ENCODE measurements at places on chromosomes 4 and X.
A peak's percentile ranks its signal among the peaks of the same experiment; 100 is the strongest.

- DNase-seq = peak; percentile 16
Observed at GRCh38 chr4:67393699-67394281, 151.5 kb downstream of the CENPC start.

- peak; percentile 66 for DNase-seq
Observed at GRCh38 chrX:22800360-22800759, 199.4 kb upstream of the DDX53 start.

DNA sequence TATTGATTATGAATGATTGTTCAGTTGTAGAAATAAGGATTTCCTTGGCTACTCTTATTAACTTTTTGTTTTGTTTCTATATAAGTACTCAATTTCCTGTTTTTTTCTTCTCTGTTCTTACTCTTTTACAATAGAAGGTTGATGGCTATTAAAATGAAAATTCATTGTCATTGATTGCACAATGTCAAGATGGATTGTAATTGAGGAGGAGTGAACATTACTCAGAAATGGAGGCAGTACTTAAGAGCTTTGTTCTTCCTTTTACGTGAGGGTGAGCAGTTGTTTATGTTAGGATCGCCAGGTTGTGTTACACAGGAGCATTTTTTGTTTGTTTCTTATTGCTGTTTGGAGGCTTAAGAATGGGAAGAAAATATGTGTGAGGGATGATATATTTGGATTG lies 2062.4 kb downstream of the ARAP2 start:
- no peak for DNase-seq

GRCh38 chrX:101347859-101348451 lies 587 bp downstream of the TIMM8A start:
- no peak for DNase-seq

DNA sequence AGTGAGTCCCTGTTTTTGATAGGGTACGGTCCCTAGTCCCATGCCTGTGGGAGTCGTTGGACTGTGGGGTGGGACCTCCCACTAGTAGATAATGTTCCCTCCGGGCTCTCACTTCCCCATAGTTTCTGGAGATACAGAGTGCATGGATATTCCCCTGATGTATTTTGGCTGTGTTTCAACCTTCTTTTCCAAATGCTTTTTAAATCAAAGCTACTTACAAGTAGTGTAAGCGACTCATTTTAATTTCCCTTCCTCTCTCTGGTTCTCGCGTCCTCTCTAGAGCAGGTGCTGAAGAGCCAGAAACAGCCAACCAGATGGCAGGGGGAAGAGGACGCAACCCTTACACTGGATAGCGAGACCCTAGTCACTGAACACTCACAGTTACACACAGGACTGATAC lies 79.2 kb downstream of the ZNF827 start:
- no peak for DNase-seq

DNA sequence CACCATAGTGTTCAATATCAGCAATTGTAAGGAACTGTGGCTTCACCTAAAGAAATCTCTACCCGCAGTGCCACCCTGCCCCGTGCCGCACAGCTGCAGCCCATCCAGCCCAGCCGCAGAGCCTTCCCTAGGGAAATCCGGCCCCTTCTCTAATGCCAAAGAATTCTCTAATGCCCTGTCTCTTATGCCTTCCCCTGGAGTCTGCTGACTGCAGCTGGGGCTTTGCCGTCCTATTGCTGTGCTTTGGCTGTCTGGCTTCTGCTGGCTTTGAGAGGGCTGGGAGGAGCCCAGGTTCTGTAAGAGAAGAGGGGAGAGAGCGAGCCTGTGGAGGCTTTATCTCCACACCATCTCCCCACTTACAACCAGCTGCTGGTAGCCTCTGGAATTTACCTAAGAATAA lies 85.9 kb upstream of the HELT start:
- DNase-seq = no peak

- no peak for DNase-seq
Observed at GRCh38 chr4:18880871-18881270, 859.3 kb upstream of the LCORL start.

- no peak for DNase-seq
Observed at GRCh38 chr4:87521319-87521718, 7.9 kb downstream of the SPARCL1 start.

- DNase-seq = no peak
Observed at GRCh38 chr4:166314902-166315301, 441.9 kb downstream of the TLL1 start.
